Hematopoietic multipotent progenitor cell treated with erythropoietin and hydrocortisone succinate and interleukin-3 and kit ligand, for 15 days (in vitro differentiated cells): ENCODE measurements at places on chromosomes 2 and 18.

- no peak for DNase-seq
Measured at GRCh38 chr2:9778012-9778411, 65.3 kb upstream of the TAF1B start.

DNA sequence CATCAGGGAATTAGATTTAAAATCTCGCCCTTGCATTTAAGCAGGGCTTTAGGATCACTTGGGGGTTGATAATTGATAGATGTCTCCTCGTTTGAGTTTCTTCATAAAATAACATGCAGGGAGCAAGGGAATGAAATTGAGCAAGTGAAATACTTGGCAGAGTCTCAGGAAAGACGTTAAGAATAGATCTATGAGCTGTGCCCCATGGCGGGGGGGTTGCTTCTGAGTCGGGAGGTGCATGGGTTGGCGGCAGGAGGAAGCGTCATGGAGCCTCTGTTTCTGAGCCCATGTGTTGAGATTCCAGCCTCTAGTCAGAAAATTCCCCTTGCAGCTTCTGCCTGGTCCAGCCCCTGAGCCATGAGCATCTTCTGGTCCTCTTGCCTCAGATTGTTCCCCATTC, 82.0 kb downstream of the APOB start:
- no peak for DNase-seq

GRCh38 chr2:134774786-134775641, 56.2 kb upstream of the TMEM163 start:
- no peak for DNase-seq

DNA sequence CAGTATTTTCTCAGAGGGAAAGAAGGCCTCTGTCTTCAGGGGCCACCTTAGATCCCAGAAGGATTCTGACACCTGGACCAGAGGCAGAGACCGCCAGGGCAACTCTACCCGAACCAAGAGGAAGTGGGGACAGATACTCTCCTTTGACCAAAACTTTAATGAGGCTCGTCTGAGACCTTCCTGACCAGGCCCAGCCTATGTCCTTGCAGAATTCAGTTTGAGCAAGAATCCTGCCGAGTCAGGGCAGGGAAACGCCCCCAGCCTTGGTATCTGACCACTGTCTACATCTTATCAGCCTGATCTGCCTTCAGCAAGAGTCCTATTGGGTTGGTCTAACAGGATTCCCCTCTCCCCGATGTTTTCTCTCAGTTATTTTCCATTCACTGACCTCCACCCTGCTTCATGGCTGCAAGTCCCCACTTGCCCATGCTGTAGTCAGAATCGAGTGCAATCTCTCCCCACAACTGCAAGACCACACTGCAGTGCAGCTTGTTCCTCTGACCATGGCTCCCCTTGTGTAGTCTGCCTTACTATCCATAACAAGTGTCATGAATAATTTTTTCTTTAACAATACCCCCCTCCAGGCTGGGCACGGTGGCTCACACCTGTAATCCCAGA, 95.0 kb downstream of the MSH2 start:
- no peak for DNase-seq

DNA sequence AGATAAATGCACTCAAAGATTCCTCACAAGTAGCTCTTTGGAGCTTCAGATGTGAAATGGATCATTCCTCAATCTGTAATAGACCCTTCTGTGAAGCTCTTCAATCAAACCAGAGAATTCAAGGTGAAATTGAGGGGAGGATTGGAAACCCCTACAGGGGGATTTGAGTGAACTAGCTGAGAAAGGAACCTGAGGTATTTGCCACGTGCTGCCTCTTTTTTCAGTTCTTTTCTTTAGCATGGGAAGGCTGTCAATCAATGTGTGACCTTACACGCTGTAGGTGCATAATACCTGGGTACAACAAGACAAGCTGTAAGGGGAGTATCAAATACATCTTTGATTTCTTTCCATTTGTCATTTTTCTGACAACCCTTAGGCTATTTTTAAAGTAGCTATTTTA, 46.5 kb upstream of the ZEB2 start:
- DNase-seq = no peak

DNA sequence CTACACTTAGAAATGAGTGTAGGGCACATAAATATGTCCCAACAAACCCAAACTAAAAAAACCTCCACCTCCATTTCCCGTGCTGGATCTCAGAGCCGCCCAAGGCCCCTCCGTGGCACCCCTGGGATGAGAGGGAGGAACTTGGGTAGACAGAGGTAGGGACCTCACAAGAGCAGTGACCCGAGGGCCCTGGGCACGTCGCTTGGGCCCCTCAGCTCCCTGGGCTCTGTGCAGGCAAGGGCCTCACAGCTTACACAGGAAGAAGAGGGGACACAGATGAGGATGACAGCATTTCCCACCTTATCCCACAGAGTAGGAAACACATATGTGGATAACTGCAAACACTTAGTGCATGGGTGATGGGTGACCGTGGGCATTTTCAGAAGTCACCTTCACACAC, 93.9 kb upstream of the TPO start:
- DNase-seq = no peak

- no peak for DNase-seq
Measured at GRCh38 chr2:175698061-175698460, 304.0 kb downstream of the LNPK start.

- DNase-seq = no peak
Measured at GRCh38 chr2:156004459-156004858, 328.1 kb downstream of the NR4A2 start.

- no peak for DNase-seq
Measured at GRCh38 chr2:75130171-75130570, 69.1 kb downstream of the TACR1 start.

GRCh38 chr2:158024288-158024898, 77.3 kb upstream of the UPP2 start:
- peak; percentile 19 for DNase-seq

DNA sequence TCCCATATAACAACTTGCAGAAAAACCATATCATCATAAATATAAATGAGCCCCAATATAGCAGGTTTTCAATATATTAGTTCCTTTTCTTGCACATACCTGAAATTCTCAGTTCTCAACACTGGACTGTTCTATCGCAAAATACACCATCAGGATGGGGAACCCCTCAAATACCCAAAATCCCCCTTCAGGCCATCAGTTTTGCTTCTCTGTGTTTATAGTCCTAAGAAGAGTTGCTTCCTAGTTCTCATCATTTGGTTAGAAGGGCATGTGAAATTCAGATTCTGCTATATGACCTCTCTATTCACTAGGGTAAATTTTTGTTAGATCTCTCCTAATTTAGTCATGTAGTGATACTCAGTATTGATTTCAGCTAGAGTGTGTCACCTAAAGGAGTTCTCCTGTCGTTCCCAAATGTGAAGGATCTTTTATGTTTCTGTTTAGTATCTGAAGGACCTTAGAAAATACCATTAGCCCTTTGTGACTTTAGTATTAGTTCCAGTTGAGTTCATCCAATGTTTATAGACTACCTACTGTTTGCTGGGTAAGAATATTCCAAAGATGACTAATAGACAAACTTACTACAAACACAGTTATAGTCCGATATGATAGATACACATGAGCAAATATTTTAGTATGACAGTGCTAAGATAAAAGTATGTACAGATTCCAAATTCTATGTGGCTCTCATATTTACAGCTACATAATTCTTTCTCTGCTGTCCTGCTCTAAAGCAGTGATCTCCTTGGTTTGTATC, 115.8 kb downstream of the TTC27 start:
- DNase-seq = no peak

- DNase-seq = no peak
Measured at GRCh38 chr18:8831531-8831930, 126.2 kb downstream of the MTCL1 start.

DNA sequence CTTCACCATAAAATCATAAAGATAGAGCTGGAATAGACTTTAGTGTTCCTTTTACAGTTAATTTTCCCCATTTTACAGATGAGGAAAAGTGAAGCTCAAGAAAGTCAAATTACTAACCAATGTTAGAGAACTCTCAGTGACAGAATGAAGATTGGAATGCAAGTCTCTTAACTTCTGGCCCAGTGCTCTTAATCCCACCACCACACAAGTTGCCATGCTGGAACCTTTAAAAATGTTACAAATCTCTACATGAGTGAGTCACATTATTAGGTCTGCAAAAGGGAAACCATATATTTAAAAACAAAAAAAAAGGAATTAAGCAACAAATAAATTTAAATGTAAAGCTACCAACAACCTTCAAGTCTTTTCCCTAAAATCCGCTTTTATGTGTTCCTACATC, 3.5 kb downstream of the NCKAP1 start:
- no peak for DNase-seq

DNA sequence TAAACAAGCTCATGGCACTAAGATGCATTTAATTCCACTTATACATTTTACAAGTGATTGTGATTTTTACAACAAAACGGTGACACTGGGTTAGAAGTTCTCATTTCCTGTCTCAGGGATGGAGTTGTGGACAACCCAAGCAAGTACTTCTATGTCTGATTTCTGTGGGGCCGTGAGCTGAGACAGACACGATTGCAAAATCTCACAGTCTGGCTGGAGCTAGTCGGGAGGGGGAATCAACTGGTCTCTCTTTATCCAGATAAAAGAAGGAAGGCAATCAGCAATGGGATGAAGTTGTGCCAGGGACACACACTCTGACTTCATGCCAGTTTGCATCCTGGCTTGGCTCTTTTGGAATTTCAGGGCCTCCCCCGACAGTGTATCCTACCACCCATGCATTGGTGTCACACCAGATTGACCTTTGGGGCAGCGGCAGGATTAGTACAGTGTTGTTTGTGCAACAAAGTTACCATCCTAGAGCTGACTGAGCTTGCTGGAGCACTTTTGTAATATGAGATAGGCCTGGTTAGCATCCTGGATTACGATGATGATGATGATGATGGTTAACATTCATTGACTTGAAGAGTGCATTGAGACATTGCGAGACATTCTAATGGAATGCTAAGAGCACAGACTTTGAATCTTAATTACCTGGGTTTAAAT, 98.8 kb downstream of the CTAGE1 start:
- DNase-seq = no peak

GRCh38 chr2:86338778-86339295, 1.4 kb upstream of the REEP1 start:
- DNase-seq = no peak

- DNase-seq = no peak
Measured at GRCh38 chr18:35158728-35159450, 81.9 kb upstream of the ZNF397 start.

DNA sequence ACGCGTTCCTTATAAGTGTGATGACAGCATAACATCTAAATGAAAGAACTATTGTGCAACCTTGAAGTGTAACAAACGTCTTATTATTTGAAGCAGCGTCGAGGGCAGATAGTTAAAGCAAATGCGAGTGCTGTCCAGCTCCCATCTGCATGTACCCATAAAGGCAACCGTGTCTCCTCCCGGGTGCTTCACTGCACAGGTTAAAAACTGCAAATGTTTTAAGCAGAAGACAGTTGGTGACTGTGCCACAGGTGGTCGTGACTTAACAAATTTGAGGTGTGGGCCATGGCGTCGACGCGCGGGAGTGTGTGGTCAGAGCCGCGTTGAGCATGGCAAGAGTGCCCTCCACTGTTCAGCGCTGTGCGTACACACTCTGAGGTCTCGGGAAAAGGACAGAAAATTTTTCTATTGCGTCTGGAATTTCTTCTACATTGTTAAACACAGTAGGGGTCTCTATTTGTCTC, 6.4 kb downstream of the SALL3 start:
- no peak for DNase-seq

- no peak for DNase-seq
Measured at GRCh38 chr18:22800551-22800951, 132.6 kb upstream of the RBBP8 start.

DNA sequence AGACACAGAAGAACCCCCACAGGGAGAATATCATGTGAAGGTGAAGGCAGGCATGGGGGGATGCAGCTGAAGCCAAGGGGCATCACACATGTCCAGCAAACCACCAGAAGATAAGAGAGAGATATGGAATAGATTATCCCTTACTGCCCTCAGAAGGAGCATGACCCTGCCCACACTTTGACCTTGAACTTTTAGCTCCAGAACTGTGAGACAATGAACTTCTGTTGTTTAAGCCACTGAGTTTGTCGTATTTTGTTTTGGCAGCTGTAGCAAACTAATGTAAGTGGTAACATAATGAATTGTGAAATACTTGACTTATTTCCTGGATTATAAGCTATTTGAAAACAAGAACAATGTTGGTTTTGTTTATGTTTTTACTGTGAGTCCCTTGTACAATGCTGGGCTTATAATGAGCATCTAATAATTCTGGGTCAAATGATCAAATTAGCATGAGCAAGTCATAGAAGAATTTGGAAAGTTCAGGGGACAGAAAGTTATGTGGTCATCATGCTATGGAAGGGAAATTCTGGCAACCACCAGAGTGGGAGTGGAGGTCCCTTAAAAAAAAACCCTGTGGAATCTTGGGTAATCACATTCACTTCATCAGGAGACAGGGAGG, 541.0 kb upstream of the KLHL29 start:
- no peak for DNase-seq

DNA sequence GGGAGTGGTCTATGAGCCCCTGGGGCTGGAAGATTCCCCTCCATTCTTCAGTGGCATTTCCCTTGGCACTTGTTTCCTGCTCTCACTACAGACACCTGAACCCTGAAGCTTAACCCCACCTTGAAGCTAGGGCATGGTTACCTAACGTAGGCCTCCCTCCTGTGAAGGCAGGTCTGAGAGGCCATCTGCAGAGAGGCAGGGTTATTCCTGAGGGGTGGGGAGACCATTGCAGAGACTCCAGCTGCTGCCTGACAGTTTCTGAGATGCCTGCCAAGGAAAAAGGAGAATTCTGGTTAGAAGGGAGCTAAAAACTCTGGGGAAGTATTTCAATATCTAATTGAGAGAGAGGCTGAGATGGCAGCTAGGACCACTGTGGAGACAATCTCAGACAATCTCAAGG, 119.3 kb upstream of the NDUFV2 start:
- no peak for DNase-seq

DNA sequence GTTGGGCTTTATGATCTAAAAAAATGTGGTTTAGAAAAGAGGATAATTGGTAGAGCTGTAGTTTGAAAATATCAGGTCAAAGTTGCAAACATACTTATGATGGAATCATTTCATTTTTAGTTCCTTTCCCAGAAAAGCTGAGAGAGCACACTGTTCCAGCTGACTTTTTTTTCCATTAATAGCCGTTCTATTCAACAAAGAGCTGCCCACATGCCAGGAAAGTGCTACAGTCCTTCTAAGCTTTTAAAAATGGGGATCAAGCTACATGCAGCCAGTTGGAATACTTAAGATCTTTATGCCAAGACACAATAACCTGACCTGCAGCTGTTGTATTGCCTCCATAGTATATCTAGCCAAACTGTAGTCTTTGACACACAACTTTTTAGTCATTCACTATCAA, 111.5 kb downstream of the GALNT3 start:
- DNase-seq = no peak

DNA sequence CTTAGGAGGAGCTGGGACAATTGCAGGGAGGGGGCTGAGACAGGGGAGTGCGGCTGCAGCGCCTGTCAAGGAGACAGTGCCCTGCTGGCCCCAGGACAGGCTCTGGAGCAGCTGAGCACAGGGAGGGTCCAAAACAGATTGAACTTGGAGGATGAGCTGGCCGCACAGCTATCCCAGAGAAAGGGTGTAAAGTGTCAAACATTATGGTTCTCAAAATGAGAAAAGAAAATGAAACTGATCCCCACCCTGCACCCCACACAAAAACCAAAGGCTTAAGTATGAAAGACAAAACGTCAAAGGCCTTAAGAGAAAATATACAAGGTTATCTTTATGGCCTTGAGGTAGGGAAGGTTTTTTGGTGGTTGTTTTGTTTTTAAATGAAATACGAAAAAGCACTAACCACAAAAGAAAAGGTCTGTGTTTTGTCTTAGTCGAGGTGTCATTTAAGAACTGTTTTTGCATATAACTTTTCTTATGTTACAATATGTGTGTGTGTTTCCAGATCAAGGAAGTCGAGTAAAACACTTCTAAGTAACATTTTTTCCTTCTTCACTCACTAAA, 111.8 kb downstream of the HDAC4 start:
- no peak for DNase-seq

GRCh38 chr18:35227254-35227653, 13.6 kb upstream of the ZNF397 start:
- DNase-seq = no peak
